ENCODE measurements at places on chromosomes 11 and 22.
A peak's percentile ranks its signal among the peaks of the same experiment; 100 is the strongest.

GRCh38 chr22:23129149-23129548 is 12.6 kb downstream of the RSPH14 start:
- no peak for DNase-seq

- DNase-seq: no peak
Measured at GRCh38 chr11:86476109-86476861, 101.6 kb downstream of the CCDC81 start.

- DNase-seq: peak; percentile 41
Measured at GRCh38 chr11:70650075-70650909, 252.0 kb downstream of the CTTN start.

DNA sequence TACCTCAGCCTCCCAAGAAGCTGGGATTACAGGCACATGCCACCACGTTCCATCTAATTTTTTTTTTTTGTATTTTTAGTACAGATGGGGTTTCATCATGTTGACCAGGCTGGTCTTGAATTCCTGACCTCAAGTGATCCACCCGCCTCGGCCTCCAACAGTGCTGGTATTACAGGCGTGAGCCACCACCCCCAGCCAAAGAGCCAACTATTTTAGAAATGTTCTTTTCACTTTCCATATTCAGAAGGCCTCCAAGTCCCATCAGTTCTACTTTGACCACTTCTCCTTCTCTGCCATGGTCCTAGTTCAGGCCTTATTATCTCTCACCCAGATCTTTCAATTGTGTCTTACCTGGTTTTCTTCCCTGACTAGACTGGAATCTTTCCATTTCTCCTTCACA is 48.2 kb downstream of the CCDC83 start:
- DNase-seq: no peak

DNA sequence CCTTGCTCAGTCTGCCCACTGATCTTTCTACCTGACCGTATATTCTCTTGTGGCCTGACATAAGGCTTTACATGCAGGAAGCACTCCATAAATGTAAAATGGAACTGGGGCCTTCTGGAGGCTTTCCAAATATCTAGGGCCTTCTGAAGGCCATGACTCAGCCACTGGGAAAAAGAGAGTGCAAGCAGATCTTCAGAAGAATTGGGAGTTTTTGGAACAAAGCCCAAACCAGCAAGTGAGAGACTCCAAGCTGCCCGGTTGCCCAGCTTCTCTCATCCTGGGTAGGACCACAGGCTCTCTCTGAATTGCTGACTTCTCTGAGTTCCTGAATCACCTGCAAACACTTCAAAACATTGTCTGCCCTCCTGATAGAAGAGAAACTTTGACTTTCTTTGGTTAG is 107.9 kb upstream of the BMAL1 start:
- DNase-seq: no peak

DNA sequence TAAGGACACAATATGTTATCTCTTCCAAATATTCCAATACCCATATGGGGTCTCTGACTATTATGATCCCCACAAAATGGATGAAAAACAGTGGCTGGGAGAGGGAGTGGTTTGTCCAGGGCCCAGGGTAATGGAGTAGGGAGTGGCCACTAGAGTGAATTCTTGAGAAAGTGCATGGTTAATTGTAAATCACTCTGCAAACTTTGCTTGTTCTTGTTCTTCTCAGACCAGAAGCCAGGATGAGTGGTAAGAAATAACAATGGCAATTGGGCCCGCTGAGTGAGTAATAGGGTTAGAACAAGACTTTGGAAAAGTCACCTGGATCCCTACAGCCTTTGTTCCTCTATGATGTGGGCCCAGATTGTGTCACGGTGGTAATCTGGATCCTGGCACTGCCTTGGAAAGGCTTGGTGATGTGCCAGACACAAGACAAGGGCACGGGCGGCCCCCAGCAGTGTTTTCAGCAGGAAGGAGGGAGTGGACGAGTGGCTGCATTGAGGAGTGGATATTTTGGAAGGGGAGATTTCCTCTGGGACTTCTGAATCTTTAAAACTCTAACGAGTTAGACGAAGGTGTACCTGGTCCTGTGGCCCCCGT is 18.2 kb upstream of the KIRREL3 start:
- DNase-seq: no peak

GRCh38 chr11:43396617-43397016 is 37.9 kb downstream of the TTC17 start:
- DNase-seq: no peak

GRCh38 chr11:36251823-36252222 is 37.4 kb downstream of the COMMD9 start:
- no peak for DNase-seq

- DNase-seq: peak; percentile 73
Measured at GRCh38 chr11:118996926-118997626, 862 bp upstream of the CENATAC start.

GRCh38 chr11:35118906-35119305 is 20.1 kb upstream of the CD44 start:
- DNase-seq: no peak

DNA sequence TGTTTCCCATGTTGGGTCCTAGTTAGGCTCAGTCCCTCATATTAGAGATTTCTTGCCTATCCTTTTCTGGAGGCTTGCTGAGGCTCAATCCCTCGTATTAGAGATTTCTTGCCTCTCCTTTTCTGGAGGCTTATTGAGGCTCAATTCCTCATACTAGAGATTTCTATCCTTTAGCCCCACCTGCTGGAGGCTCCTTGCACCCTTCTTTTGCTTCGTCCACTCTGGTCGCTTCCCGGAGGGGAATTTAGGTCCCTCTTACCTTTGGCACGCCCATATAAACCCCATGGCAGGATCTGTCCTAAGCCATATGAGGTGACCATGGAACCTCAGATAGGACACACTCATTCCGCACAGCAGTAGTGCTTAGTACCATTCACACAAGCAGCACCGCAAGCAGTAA is 15.9 kb downstream of the CYP2D6 start:
- DNase-seq: no peak

DNA sequence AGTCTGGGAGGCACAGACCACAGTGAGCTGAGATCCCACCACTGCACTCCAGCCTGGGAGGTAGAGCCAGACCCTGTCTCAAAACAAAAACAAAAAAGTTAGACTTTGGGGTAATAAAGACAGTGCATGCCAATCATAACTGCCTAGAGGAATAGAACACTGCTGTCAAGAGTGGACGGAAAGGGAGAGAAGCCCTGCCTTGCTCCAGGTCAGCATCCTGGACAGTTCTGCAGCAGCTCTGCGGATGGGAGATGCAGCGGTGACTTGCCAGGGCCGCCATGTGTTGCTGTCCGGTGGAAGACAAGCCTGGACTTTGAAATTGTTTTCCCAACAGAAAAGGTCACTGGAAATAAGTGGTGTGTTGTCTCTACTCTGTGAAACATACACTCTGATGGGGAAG is 618.2 kb downstream of the TBC1D22A start:
- DNase-seq: no peak

- no peak for DNase-seq
Measured at GRCh38 chr11:99432677-99433076, 411.9 kb downstream of the CNTN5 start.

GRCh38 chr11:74085542-74085892 is 76.6 kb upstream of the UCP3 start:
- peak; percentile 10 for DNase-seq

DNA sequence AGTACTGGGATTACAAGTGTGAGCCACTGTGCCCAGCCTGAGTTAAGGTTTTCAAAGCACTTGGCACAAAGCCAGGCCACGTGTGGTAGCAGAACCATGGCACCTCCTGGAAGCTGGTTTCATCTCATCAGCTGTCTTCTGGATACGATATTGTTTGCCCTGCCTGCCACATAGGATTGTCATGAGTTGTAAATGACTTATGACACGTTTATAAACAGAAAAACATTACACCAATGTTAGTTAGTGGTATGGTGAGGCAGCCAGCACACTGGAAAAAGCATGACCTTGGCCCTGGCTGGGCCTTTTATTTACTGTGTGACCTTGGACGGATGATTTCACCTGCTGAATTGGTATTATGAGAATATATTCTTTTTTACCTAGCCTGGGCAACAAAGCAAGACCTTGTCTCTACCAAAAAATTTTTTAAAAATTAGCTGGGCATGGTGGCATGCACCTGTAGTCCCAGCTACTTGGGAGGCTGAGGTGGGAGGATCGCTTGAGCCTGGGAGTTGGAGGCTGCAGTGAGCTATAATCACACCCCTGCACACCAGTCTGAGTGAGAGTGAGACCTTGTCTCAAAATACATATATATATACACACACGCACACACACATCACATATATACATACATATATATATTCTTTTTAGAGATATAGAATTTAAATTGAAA is 24.0 kb upstream of the MYH9 start:
- peak; percentile 35 for DNase-seq

DNA sequence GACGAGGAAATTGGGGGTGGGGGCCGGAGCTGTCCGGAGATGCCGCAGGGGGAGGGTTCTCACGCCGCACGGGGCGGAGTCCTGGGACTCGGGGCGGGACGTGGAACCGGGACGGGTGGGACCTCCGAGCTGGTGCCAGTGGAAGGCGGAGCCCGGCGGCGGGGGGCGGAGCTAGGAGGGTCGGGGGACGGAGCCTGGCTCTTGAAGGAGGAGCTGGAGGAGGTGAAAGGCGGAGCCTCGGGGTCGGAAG is 271 bp downstream of the FKBP2 start:
- DNase-seq: peak; percentile 100

DNA sequence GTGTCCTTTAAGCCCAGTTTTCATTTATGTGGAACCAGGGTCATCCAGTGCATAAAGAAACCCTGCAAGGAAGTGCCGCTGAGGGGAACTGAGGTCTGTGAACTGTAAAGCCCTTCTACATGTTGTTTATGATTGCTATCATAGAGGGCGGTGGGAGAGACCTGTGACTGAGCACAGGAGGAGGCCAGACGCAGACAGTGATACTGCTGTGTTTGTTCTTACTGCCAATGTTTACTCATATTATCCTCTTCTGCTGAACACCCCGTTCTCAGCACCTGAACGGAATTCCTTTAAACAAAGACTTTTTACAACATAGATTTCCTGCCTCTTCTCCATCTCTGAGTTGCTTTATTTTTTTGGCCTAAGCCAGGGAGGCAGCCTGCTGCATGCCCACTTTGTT is 967 bp upstream of the GALNT18 start:
- DNase-seq: no peak

GRCh38 chr11:109096266-109096665 is 325.7 kb upstream of the C11orf87 start:
- DNase-seq: no peak

GRCh38 chr11:110311783-110312579 is 15.6 kb upstream of the RDX start:
- peak; percentile 78 for DNase-seq

DNA sequence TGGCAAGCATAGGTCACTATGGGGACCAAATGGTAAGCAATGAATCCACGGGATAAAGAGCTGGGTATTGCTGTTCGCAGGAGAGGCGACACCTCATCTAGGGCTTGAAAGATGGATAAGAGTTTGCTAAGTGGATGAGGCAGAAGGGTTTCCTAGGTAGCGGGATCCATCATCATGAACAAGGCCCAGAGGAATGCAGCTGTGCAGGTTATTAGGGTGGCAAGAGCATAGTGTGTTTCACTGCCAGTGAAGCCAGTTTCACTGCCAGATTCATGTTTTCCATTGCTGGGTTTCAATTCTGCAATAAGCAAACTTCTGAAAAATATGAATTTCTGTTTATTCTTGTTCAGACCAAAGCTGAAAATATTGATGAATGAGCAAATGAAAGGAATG is 27.2 kb downstream of the WEE1 start:
- no peak for DNase-seq

DNA sequence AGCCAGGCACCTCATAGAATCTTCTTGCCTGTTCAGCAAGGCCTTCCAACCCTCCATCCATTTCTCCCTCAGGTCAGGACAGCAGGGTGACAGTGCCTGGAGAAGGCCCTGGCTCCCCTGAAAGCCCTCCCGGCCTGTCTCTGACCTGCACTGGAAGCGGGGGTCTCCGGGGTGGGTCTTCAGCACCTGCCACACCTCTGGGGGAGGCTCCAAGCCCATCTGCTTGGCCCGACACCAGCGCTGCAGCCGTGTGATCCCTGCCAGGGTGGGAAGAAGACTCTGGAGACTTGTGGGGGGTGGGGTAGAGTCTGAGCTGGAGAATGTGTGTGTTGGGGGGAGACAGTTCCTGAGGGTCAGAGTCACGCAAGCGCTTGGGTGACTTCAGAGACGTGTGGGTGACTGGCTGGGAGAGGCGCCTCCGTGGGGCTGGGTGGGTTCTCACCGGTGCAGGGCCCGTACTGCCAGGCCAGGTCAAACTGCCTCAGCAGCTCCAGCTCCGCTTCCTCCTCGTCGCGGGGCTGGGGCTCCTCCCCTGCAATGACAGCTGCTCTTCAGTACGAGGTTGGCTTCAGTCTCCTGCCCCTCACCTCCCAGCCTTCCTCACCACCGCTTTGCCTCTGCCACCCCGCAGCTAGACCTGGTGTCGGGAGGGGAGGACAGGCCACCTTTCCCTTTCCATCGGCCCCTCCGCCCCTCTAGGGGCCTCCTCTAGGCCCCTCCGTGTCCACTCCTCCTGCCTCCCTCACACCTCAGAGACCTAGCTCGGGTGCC is 615 bp downstream of the POLD4 start:
- DNase-seq: peak; percentile 45

DNA sequence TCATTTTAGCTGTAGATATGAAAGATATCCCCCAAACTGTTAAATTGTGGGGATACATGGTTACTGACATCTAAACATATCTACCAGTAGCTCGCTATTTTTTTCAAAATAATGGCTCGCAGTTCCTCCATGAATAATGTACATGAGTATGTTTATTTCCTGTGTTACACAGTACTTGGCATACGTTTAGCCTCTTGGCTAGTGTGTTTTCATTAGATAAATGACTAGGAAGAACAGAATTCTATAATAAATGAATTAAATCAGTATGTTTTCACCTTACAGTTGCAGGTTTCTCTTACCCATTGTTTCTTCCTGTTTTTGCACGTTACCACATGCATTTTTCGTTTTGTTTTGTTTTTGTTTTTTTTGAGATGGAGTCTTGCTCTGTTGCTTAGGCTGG is 21.8 kb downstream of the RNF169 start:
- DNase-seq: no peak

DNA sequence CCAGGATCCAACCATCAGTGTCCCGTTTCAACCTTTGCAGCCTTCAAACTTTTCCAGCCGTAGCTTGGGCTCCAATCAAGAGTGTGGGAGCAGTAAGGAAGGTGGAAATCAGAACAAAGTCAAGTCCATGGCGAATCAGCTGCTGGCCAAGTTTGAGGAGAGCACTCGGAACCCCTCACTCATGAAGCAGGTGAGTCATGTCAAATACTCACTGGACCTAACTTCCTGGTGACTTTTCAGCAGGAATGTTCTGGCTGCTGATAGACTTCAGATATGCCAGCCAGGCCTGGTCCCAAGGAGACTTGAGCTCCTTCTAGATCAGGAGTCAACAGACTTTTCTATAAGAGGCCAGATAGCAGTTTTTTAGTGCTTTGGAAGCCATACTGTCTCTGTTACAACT is 129.0 kb downstream of the MICAL2 start:
- no peak for DNase-seq

GRCh38 chr22:31647523-31648320 is 14.3 kb downstream of the PISD start:
- no peak for DNase-seq

GRCh38 chr11:76317296-76317695 is 63.6 kb downstream of the THAP12 start:
- DNase-seq: no peak
